ENCODE measurements at places on chromosomes 3 and 15. TPM values are rescaled to one million over a fixed set of nuclear protein-coding genes. Genes with fewer than 3 reads are reported as not detected.

The SLC28A2 gene
- not detected for total RNA-seq

The COLQ gene
- total RNA-seq, result 0.62 TPM

The KLF15 gene
- 0.62 TPM for total RNA-seq

The ALPK3 gene
- 0.02 TPM for total RNA-seq

GRCh38 chr3:123447749-123448517 is 957 bp downstream of the ADCY5 start:
- peaks cover 51% of the 10 kb centered on the region for H3K27me3 ChIP-seq
- no peak overlapping the region for H3K4me3 ChIP-seq
- H3K4me1 ChIP-seq, result peaks cover 2% of the 10 kb centered on the region
- no peaks in the 10 kb centered on the region for H3K36me3 ChIP-seq

- H3K4me1 ChIP-seq, result no peaks in the 10 kb centered on the region
- no peak overlapping the region for H3K4me3 ChIP-seq
- DNase-seq, result no peak
Measured at GRCh38 chr15:60966746-60967145, 262.4 kb downstream of the RORA start.
